ENCODE measurements at places on chromosomes 5 and 9.

DNA sequence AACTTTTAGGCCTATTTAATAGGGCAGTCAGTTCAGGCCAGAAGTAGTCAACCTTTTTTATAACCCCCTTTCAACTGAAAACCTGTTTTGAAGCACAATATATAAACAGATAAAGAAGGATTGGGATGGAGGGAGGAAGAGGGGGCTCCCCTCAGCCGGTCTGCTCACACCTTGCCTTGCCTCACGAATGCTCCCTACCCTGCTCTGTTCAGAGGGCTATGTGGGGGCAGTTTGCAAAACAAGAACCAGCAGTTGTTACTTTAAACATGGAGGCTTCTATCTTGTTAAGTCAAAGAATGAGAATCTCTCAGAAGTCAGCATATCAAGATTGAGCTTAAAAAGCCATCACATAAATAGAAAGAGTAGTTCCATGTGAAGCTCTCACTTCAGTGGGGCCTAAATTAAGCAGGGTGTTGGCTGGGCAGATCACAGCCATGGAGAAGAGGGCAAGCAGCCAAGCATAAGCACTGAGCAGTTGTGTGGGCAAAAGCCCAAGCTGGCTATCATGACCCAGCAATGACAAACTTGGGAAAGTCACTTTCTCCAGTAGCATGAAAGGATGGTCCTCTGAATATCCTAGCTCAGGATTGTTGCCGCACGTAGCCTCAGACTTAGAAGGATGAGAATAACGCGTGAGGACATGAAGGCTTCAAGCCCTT, 70.6 kb downstream of the ALDH1A1 start:
- DNase-seq: no peak

DNA sequence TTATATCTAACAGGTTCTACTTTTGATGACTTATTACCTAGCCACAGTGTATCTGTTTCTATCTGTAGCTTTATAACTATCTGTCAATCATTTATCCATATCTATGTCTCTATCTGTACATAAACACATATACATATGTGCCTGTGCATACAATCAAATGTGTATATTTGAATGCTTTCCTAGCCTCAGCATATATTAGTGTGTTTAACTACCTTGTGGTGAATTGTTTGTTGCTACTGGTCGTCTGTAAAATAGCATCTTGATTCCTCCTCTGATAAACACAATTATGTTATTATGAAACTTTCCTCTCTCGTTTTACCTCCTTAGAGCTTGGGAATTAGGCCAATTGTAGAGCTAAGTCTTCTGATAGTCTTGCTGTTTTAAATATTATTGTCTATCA, 44.4 kb downstream of the PARP8 start:
- no peak for DNase-seq

DNA sequence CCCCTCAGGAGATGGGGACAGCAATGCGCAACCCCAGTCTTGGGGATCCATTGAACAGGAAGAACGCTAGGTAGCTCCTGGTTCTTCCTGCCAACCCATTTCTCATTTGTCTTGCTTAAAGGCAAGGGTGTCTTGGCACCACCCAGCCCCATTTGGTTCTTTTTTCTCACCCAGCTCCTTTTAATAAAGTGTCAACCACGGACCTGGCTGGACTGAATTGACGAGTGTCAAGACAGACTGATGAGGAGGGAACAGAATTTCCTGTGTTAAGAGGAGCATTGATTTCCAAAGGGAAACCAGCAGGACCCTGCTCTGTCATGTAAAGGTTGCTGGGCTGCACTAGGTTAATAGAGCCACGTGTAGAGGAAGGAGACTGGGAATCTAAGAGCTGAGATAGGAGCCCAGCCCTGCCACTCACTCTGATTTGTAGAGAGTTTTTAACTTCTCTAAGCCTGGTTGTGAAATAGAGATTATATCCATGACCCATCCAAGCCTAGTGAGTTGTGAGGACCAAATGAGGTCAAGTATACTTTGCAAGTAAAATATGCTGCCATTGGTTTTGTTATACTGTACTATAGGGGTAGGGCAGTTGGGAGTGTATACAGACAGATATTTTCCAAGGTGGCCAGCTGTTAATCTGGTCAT, 33.7 kb downstream of the OSTF1 start:
- no peak for DNase-seq

DNA sequence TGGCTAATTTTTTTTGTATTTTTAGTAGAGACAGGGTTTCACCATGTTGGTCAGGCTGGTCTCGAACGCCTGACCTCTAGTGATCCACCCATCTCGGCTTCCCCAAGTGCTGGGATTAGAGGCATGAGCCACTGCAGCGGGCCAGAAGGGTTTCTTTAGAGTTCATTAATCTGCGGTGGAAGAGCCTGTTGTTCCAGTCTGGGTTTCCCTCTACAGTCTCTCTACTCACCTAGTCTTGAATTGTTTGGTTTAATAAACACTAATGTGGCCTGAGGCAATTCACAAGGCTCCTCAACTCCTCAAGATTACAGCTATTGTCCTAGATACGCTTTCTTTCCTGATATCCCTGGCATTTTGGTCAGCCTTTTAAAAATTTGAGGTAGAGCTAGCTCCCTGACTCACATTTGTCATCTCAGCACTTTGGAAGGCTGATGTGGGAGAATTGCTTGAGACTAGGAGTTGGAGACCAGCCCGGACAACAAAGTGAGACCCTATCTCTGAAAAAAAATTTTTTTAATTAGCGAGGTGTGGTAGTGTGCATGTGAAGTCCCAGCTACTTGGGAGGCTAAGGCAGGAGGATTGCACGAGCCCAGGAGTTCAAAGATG, 4.6 kb upstream of the SAR1B start:
- no peak for DNase-seq

GRCh38 chr5:112570708-112571444, 151.8 kb upstream of the EPB41L4A start:
- no peak for DNase-seq

GRCh38 chr9:12712532-12712931, 19.3 kb downstream of the TYRP1 start:
- DNase-seq: no peak

- DNase-seq: no peak
Observed at GRCh38 chr5:10706326-10706725, 54.7 kb downstream of the DAP start.

- DNase-seq: no peak
Observed at GRCh38 chr5:178866946-178867345, 7.2 kb downstream of the ZNF354B start.

GRCh38 chr9:129740174-129740573, 12.7 kb downstream of the PTGES start:
- DNase-seq: no peak

Measured in NCI-H2171 treated with DMSO at 0.1 percent for 48 hours (cell line).